ENCODE measurements at places on chromosomes 5 and 9. TPM values are rescaled to one million over a fixed set of nuclear protein-coding genes. Genes with fewer than 3 reads are reported as not detected.

The G3BP1 gene
- 84.3 TPM for total RNA-seq

DNA sequence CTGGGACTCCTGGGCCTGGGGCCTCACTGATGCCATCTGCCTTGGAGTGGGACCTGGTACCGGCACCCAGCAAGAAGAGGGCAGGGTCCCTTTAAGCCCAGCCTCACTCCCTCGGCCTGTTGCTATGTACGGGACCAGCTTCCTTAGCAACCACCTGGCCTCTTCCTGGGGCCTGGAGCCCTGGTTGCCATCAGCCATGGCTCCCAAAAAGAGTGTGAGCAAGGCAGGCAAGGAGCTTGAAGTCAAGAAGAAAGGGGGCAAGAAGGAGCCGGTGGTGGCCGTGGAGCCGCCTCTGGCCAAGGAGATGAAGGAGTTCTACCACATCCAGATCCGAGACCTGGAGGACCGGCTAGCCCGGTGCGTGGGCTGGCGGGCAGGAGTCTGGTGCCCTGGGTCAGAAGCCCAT, at the start of gene CFAP157:
TSS of gene CFAP157 (plus strand) at position 153 of the 406 bp plus-strand sequence. CDS start at position 197, 44 bp downstream.
- no peak for DNase-seq

- DNase-seq = no peak
Measured at GRCh38 chr5:28495876-28496275, 1457.5 kb upstream of the CDH9 start.

The MYOT gene
- 0.18 TPM for total RNA-seq

GRCh38 chr9:792331-793260, 48.9 kb upstream of the DMRT1 start:
- no peak for DNase-seq

The SUSD3 gene
- total RNA-seq = 0.45 TPM

The HRH2 gene
- 4.0 TPM for total RNA-seq

The EQTN gene
- total RNA-seq = 0.73 TPM

DNA sequence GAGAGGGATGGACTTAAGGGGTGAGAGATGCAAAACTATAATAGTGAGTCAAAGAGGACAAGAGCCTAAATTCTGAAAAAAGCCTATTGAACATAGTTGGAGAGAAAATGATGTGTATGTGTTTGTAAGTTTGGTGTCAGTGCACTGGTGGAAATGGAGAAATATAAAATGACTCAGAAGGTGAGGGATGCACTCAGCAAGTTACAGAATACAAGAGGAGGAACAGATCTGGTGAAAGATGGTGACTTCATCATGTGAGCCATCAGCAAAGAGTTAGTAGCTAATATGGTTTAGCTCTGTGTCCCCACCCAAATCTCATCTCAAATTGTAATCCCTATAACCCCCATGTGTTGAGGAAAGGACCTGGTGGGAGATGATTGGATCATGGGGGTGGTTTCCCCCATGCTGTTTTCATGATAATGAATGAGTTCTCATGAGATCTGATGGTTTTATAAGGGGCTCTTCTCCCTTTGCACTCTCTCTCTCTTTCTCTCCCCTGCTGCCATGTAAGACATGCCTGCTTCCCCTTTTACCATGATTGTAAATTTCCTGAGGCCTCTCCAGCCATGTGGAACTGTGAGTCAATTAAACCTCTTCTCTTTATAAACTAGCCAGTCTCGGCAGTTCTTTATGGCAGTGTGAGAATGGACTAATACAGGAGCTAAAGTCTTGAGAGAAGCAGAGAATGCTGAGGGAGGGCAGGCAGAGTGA, 30.4 kb upstream of the FYB1 start:
- DNase-seq = no peak

The CANX gene
- 288 TPM for total RNA-seq

The ECM2 gene
- 10.1 TPM for total RNA-seq

DNA sequence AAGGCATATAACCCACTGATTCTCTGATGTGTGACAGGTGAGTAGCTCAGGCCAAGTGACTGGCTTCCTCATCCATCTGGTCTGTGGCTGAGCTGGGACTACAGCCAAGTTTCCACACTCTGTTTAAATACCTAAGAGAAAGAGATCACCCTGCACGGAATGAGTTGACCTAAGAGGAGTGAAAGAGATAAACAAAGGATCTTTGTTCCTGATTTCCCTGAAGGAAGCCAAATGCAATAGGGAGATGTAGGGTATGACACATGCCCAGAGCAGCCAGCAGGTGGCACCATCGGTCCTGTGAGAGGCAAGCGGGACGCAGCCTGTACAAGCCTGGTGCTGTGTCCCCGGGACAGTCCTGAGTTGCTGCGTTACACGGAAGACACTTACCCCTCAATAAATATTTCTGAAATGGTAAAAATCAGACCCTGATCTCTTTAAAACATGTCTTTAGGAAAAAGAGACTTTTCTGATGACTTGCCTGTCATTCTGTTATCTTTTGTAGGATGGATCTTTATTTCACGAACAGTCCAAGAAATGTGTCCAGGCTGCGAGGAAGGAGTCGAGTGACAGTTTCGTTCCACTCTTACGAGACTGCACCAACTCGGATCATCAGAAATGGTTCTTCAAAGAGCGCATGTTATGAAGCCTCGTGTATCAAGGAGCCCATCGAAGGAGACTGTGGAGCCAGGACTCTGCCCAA, 41.1 kb downstream of the GALNT12 start:
- DNase-seq = peak; percentile 86

The ARID3C gene
- total RNA-seq = 0.45 TPM

DNA sequence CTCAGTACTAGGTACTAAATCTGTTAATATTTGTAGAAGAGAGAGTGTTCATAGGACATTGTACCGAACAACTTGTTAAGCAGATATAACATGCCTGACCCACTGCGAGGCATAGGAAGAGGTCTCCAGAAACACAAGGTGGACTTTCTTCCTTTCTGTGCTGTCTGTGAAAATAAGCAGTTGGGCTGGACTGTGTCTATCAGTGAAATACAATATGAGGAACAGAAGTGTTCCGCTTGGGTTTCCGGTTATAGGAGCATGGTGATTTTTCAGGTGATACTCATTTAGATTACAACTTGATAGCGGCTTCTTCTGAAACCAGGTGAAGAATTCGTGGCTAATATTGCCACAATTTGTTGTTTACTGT, 60.9 kb upstream of the TLR4 start:
- DNase-seq = no peak

The F2RL1 gene
- total RNA-seq = 1.2 TPM

The FBXO10 gene
- total RNA-seq = 16.5 TPM

GRCh38 chr9:128005923-128006322, 25.1 kb upstream of the EEIG1 start:
- DNase-seq = no peak

DNA sequence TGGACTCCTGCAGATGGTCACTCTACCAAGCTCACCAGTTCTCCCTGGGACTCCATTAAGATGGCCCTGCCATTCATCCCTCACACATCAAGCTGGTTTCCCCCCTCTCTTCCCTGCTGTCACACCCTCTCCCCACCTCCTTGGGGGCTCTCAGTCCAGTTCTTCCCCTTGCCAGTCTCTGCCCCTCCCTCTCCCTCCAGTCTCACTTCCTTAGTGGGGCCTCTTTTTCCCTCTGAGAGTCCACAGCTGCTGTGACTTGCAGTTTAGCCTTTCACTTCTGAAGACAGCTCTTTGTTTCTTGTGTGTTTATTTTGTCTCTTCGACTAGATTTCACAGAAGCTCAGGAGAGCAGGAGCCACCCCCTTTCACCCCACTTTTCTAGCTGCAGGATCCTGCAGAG, 10.5 kb downstream of the DOCK2 start:
- no peak for DNase-seq

DNA sequence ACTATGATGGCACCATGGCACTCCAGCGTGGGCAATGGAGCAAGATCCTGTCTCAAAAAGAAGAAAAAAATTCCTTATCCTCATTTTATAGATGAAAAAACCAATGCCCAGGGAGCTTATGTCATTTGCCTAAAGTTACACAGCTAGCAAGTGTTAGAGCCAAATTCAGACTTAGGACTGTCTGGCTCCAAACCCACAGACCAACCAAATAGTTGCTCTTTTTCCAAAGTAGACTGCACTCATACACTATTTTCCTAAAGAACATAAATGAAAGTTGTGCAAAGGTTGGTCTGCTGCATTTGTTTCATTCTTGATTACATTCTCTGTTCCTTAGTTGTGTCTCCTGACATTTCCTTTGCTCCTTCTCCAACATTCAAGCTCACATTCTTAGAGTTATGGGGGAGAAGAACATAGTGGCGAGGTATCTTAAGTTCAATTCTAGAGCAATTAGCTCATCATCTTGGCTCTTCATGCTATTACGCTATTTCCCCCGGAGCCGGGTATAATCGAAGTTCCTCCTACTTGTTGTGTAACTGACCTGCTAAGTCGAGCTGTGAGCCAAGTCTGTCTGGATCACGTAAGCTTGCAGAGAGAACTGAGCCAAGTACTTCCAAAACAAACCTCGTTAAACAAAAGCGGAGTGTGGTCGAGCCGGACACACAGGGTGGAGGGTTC, 138.3 kb downstream of the RFK start:
- no peak for DNase-seq

The DAB2 gene
- 32.0 TPM for total RNA-seq

DNA sequence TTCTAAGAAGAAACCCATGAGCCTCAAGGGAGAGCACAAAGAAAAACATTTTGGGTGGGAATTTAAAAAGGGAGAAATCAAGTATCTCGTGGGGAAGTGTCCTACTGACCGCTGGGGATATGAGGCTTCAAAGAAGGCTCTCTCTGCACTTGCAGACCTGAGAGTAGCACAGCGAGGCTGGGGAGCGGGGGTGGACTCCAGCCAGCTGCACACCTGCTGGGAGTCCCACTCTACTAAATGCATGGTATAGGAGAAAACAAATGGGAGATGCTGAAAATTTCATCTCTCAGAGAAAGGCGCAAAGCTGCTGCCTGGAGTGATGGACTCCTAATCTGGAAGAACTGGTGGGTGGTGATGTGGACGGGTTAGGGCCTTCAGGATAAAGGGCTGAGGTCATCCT, 67.0 kb upstream of the EPB41L4B start:
- DNase-seq = no peak

DNA sequence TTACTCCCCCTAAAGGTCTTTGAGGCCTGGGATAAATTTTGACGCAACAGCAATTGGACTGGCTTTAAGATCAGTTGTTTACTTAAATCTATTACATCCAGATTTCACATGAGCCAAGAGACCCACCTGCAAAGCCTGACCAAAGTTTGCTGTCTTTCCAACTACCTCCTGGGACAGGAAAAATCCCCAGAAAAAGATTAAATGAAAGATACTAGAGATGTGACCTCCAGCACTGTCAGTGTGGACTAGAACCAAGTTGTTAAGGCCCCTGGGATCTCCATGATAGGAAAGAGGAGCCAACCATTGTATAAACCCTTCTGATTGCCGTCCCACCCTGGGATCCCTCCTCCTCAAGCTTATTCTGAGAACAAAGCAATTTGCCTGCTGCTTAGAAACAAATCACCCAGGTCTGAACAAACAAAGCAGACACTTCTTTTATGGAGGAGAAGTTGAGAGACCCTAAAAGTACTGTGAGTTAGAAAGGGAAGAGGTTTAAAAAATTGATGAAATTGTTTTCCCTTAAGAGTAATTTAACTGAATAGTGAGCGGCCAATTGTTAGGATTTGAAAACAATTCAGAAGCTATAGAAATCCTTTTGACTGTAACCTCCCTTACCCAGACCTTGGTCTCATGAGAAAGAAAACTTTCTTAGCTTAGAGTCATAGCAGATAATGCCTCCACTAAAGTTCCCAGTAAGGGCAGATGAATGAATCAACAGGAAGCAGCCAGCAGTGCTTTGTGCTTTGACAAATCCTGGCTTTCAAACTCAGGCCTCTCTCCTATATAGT, 255.2 kb downstream of the TMEM167A start:
- no peak for DNase-seq

The IL17B gene
- total RNA-seq = not detected

GRCh38 chr5:106488407-106488806, 1182.3 kb downstream of the EFNA5 start:
- DNase-seq = no peak

Measured in cerebellum (tissue), 4 donors.